Left lobe of liver (tissue), 2 donors: ENCODE measurements at places on chromosomes 12 and 14. TPM values are rescaled to one million over a fixed set of nuclear protein-coding genes. Genes with fewer than 3 reads are reported as not detected.

Gene PGF
- total RNA-seq: 2.8 TPM

Gene HOXC9
- total RNA-seq: not detected

Gene C1QL4
- not detected for total RNA-seq

Gene SLC17A8
- 0.23 TPM for total RNA-seq

Gene SARNP
- total RNA-seq: 11.9 TPM

Gene MYF5
- total RNA-seq: not detected

Gene CCDC38
- 0.93 TPM for total RNA-seq

Gene NPAS3
- not detected for total RNA-seq

Gene HVCN1
- total RNA-seq: 1.5 TPM

Gene GSKIP
- 12.7 TPM for total RNA-seq

Gene KRT79
- total RNA-seq: not detected

Gene COX8C
- total RNA-seq: not detected

Gene HELB
- total RNA-seq: 1.1 TPM

Gene MGP
- total RNA-seq: 5.5 TPM

Gene PIK3C2G
- total RNA-seq: 17.3 TPM

Gene PRH1
- 3.9 TPM for total RNA-seq

Gene CLEC6A
- not detected for total RNA-seq

Gene TMEM117
- total RNA-seq: 2.8 TPM

Gene ARMH4
- total RNA-seq: 0.96 TPM

Gene SLC25A47
- 191 TPM for total RNA-seq

Gene RGS6
- not detected for total RNA-seq

Gene OAS1
- total RNA-seq: 20.1 TPM

Gene TMEM116
- total RNA-seq: 9.1 TPM

Gene TMEM253
- 0.15 TPM for total RNA-seq

Gene PLD4
- total RNA-seq: not detected

Gene BEGAIN
- 0.70 TPM for total RNA-seq

Gene FSCB
- total RNA-seq: not detected

Gene ARHGDIB
- 22.3 TPM for total RNA-seq

Gene KLHDC2
- 56.2 TPM for total RNA-seq

Gene DBX2
- not detected for total RNA-seq

Gene DTX1
- total RNA-seq: 24.5 TPM
